Stimulated activated naive CD8-positive, alpha-beta T cell treated with anti-CD3 and anti-CD28 coated beads, Interleukin-15, Interleukin-2, amounts not matched to agents 100 U/mL and 50 U/mL, for 24 hours (primary cell): ENCODE measurements at places on chromosomes 4 and X.

GRCh38 chrX:112844250-112844649, 3.6 kb upstream of the AMOT start:
- no peak for DNase-seq

- DNase-seq, result peak; percentile 27
Measured at GRCh38 chr4:113636877-113637276, 124.7 kb downstream of the CAMK2D start.

- DNase-seq, result no peak
Measured at GRCh38 chr4:33715841-33716395, 2528.4 kb downstream of the ARAP2 start.

GRCh38 chr4:17957688-17958087, 63.9 kb downstream of the LCORL start:
- no peak for DNase-seq

- DNase-seq, result no peak
Measured at GRCh38 chr4:111605111-111605510, 540.1 kb upstream of the FAM241A start.
